ENCODE measurements at places on chromosomes 2 and 18.

DNA sequence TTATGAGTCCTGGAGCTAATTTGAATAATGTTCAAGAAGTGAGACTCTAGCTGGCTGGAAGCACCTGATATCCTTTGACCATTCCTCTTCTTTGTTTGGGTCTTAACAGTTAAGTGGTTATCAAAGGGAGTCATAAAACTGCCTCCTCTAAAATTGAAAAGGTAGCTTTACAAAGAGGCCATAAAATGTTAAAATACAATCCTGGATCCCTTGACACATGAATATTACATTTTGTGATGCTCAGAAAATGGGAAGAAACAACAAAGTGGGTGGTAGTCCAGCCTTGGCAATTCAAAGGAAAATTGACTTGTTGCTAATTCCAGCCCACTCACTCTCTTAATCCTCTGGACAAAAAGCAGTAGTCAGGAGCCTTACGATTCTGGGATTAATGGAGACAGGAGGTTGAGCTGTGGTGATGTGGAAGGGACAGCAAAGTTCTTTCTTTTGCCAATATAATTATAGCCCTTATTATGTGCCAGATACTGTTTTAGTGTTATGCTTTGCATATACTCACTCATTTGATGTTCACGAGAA lies 339.2 kb downstream of the PDE11A start:
- no peak for DNase-seq

GRCh38 chr2:216769626-216770025 lies 74.3 kb upstream of the IGFBP5 start:
- DNase-seq, result no peak

- no peak for DNase-seq
Measured at GRCh38 chr2:58553522-58553921, 312.4 kb upstream of the FANCL start.

DNA sequence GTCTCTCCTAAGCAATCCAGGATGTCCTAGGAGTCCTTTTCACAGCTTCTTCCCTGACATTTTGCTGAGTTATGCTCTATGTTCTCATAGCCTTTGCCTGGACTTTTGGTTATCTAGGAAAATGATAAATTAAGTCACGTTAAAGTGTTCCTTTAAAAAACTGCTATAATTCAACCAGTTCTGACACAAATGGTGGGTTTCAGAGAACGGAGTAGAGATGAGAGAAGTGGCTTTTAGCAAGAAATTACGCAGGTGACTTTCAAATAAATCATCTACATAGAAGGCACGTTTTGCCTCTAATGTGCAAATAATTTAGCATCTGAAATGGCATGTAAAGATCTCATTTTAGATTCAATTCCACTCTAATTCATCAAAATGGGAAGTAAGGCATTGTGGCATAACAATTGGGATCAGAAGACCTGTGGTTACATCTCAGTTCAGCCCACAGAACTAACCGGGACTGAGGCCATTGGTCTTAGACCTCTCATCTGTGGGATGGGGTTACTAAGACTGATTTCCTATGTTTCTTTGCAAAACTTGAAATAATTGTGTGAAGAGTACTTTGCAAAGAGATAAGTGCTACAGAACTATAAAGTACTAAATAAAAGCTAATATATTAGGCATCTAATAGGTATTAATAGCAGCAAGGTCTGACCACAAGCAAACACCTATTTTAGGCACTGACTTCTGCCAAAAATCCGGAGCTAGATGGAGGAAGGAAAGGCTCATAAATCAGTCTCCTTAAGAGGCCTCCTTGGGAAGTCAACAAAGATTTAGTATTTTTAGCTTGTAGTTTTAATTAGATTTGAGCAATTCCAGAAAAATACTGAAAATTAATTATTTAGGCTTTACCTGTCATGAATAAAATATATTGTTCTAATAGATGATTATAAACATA lies 211.4 kb downstream of the PIEZO2 start:
- DNase-seq, result peak; percentile 1

DNA sequence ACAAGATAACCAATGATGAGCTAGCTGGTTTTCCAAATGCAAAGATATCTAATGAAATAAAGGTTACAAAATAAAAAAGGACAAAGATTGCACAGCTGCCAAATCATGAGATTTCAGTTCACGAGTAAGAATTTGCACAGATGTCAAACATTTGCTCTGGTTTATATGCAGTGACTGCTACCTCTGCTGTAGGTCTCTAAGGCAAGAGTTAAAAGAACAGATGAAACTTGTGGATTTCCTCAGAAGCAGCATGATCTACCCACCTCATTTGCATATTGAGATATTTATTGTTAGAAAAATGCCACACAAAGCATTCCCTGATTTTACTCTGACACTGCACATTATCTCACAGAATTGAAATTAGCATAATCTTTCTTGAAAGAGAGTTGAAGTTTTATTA lies 763.2 kb upstream of the ZEB2 start:
- DNase-seq, result no peak

DNA sequence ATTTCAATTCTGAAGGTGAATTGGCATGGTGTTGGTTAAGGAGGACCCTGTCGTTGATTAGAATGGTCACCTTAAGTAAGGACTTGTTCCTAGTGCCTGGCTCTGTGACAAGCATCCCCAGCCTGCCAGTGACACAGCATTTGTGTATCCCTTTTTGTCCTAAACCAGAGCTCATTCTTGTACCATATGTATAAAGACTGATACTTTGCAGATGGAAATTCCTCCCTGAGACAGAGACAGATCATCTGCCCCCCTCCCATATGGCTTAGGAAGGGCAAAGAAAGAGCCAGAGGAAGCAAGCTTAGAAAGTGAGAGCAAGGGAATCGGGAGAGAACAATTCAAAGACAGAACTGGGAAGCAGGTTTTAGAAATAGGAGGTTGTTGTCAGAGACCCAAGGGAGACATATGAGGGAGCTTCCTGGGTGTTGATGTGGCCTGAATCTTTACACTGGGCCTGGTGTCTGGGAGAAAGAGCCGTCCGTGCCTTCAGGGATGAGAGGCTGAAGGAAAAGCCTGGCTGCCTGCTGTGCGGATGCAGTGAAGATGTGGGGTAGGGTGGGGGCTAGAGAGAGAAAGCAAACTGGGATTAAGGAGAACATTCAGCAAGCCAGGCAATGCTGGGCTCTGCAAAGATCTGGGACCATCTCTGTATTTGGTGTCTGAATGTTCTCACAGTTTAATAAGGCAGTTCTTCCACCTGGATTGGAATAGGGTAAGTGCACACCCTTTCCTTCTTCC lies 13.2 kb upstream of the CHRNA1 start:
- DNase-seq, result no peak

DNA sequence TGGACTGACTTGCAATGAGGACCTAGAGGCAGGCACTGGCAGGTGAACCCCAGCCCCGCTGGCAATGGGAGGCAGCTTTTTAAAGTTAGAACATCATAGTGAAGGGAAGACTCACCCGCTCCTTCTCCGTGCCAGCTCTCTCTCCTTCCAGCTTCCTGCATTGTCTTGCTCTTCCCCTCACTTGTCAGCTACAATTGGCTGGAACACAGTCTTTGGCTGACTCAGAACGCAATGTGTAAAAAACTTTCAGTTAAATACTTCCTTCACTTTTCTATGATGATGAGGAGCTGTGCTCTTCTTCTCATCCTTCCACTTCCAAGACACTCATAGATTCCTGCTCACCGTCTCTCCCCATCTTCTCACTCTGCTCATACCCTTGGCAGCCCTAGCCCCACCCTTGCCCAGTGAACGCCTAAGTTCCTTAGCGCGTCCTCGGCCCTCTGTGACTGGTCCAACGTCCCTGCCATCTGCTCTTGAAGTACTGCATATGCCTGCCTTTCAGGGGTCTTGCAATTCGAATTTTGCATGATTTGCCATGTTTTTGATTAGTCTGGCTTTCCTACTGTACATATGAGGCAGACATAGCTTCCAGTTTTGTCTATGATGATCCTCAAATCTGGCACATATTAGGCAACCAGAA lies 118.0 kb upstream of the TMEM200C start:
- DNase-seq, result no peak

- no peak for DNase-seq
Measured at GRCh38 chr2:232643147-232643425, 9.7 kb downstream of the EFHD1 start.

DNA sequence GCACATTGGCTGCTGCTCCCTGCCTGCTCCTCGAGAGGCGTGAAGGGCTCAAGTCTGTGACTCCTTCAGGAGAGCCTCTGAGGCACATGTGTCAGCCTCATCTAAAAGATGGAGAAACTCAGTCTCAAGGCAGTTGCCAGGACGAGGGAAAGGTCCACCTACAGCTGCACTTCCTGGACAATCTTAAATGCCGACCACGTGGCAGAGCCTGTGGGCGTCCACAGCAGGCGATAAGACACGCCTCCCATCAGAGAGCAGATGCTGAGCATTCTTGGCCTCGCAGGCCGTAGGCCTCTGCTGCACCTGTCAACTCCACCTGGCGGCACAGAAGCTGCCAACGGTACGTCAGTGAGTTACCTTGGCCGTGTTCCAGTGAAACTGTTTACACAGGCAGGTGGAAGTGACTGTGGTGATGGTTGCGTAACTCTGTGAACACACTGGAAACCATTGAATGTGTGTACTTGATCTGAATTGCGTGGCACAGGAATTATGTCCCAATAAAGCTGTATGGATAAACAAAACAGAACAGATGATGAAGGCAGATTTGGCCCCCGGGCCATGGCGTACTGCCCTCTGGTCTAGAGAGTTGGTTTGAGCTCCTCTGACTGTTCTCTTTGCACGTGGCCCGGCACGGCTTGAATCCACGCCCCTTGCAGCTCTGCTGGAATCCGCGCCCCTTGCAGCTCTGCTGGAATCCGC lies 114.5 kb downstream of the RNF144A start:
- DNase-seq, result no peak

DNA sequence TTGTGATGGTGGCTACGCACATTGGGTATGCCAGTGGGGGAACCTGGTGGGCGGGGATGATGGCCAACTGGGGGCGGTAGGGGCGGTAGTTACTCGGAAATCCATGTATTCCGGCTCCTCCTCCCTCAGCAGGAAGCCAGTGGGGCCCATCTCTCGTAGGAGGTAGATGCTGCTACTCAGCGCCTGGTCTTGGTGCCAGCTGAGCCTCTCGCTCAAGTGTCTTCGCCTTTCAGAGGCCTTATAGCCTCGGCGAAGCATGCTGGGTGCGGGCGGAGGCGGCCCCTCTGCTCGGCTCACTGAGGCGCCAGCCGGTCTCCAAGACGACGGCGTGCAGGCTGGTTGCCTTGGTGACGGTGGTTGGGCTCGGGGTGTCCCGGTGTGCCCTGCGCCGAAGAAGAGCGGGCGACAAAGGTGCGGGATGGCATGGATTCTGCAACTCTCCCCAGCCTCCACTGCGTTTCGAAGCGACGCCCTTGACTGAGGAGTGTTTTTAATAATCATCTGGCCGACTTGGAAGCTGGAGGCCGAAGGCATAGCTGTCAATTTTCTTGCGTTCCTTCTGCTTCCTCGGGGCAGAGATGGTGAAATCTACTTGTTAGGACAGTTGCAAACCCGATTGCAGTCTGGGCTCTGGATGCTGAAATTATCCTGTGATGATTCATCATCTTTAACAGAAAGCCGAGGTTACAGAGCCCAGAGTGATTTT lies at the start of gene ZSWIM2:
ZSWIM2 (minus strand) TSS at position 298 of the 706 bp plus-strand sequence; CDS start at position 258, 40 bp downstream.
- peak; percentile 79 for DNase-seq

GRCh38 chr2:134581877-134582546 lies 136.8 kb downstream of the TMEM163 start:
- no peak for DNase-seq

DNA sequence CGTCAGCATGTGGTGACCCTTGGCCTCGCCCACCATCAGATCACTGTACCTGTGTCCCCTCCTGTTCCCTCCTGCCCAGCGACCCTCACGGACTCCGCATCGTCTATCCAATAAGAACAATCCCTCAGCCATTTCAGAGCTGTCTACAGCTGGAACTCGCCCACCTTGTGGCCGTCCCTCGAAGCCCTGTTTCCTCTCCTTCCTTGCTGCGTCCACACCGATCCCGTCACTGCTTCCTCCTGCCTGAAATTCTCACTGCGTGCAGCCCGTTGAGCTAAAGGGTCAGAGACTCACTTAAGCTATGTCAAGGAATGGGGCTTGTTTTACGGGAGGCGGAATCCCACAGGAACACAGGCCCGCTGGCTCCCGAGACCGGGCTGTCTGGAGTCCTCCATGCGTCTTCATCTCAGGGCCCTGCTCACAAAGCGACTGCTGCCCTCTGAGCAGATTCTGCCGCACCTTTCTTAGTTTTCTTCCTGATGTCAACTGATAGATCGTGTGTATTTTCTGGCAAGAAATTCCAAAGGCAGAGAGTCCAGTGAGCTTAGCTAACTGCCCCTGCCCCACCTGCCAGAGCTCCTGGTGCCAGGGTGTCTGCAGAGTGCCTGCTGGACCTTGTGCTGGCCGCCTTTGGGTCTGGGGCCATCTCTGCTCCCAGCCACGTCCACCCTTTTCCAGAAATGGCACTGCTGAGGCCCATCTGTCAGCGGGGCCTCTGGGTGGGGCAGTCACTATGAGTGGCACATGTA lies 35.3 kb downstream of the KLHL29 start:
- no peak for DNase-seq

GRCh38 chr2:6492573-6492972 lies 373.1 kb downstream of the CMPK2 start:
- DNase-seq, result no peak

DNA sequence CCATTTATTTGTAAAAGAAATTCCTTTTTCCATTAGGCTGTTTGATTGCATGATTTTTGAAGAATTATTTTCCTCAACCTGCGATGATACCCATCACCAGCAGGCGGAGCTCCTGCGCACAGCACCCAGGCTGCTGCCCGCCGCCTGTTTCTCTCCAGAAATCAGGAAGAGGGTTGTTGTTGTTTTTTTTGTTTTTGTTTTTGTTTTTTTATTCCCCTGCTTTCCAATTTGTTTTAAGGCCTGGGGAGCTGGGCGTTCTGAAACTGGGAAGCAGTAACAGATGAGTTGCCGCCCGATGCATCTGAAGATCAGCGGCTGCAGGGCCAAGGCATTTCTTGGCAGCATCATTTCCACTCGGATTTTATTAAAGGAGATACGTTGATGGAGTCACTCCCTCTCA lies 132.1 kb downstream of the MBP start:
- peak; percentile 39 for DNase-seq

DNA sequence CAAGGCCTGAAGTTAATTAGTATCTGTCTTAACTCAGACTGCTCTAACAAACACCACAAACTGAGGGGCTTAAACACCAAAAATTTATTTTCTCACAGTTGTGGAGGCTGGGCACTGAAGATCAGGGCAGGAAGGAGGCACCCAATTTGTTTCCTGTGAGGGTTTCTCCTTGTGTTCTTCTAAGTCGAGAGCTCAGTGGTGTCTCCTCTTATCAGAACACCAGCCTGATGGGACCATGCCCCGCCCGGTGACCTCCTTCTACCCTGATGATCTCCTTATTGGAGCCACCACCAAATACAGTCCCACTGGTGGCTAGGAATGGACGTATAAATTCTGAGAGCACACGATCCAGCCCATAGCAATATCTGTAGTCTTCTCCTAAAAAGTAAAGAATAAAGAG lies 20.5 kb downstream of the TMEM18 start:
- DNase-seq, result no peak
